CD8-positive, alpha-beta memory T cell (primary cell): ENCODE measurements at places on chromosomes 16 and 17.
A peak's percentile ranks its signal among the peaks of the same experiment; 100 is the strongest.

DNA sequence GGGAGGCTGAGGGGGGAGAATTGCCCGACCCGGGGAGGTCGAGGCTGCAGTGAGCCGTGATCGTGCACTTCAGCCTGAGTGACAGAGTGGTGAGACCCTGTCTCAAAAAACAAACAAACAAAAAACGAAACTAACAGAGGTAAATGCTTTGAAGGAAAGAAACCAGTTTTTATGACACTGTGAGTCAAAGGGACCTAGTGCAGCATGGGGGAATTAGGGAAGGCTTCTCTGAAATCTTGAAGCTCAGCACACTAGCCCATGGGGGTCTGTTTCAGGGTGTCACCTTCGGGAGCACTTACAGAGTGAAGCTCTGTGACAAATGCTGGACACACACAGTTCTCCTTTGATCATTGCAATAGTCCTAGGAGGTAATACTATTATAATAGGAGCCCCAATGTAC, 16.6 kb downstream of the ITPRIPL2 start:
- DNase-seq, result no peak

DNA sequence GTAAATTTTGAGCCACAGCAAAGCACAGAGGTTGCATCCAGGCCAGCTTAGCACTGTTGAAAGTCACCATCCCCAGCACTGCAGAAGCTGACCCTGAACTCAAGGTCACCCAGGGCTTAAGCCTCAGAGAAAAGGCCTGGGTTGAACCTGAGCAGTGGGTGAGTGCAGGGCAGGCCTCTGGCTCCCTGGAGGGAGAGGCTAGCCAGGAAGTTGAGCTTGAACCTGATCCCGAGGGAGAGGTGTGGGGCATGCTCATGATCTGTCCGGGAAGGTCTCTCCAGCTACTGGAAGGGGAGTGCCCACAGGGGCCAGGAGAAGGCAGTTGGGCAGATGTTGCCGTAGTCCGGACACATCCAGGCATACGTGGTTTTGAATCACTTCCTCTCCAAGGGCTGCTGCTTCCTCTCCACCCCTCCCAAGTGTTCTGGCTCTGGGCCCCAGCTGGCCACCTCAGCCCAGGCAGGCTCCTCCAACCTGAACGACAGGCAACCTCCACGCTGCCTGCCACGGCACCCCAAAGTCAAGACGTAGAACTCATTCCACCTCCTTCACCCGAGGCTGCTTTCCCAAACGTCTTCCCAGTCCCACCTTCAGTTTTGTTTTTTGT, 18.4 kb downstream of the CARHSP1 start:
- DNase-seq, result no peak

DNA sequence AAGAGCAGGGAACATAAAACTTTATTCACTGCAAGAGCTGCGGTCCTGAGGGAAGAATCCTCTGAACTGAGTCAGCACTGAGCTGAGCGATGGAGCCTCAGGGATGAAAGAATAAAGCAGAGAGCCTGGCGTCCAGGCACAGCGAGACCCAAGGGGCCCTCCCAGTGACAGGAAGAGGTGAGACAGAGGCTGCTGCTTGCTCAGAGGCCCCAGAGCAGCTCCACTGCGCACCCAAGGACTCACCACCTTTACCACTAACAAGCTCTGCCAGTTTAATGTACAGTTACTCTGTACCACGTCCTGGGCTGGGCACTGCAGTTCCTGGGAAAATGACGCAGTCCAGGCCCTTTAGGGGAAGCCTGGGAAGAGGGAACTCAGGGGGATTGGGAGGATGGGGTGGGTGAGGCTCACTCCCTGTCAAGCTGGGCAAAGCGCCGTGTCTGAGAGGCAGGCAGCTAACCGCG, 5.6 kb downstream of the GFAP start:
- no peak for DNase-seq

- no peak for DNase-seq
These were observed 14.8 kb downstream of the MYOCD start for GRCh38 chr17:12680407-12680897.

DNA sequence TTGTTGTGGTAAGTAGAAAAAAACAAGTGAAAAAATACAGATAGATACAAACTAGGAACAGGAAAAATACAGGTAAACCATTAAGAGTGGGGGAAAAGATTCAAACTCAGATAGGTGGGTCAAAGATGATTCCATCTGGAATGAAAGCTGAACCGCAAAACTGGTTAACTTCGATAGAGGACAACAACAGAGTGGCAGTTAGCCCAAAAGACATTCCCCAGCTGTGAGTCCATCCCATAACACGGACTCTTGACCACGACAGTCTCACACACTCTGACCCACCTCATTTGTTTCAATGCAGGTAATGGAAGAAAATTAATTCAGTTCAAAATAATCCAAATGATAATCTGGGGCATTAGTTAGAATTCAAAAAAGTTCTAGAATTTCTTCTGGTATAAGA, 13.5 kb downstream of the ELAC2 start:
- no peak for DNase-seq

- no peak for DNase-seq
These were observed 12.0 kb upstream of the PNPO start for GRCh38 chr17:47929218-47930000.

DNA sequence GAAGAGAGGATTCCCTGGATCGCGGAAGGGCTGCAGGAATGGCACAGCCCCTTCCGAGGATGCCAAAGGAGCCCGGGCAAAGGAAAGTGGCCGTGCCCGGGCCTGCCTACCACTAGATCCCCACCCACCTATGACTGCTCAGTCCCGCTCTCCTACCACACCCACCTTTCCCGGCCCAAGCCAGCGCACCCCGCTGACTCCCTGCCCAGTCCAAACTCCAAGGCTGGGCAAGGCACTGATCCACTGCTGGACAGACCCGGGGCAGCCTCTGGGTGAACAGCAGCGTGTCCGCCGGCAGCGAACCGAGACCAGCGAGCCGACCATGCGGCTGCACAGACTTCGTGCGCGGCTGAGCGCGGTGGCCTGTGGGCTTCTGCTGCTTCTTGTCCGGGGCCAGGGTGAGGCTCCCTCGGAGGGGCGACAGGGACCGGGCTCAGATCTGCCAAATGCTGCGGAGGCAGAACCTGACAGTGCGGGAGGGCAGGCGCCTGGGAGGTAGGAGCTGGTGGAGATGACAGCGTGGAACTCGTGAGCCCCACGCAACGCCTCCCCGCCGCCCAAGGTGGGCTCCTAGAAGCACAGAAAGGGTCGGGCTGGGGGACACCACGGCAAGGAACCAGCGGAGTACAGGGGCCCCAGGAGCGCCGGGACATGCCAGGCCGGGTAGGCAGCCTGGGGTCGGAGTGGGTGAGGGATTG, at the start of gene CES2:
Gene CES2, plus strand, starts transcription at position 203 of the 698 bp plus-strand sequence. Its CDS starts 120 bp downstream, at position 323.
- DNase-seq, result no peak

GRCh38 chr17:82551779-82552457, 32.4 kb downstream of the FOXK2 start:
- DNase-seq, result peak; percentile 54

DNA sequence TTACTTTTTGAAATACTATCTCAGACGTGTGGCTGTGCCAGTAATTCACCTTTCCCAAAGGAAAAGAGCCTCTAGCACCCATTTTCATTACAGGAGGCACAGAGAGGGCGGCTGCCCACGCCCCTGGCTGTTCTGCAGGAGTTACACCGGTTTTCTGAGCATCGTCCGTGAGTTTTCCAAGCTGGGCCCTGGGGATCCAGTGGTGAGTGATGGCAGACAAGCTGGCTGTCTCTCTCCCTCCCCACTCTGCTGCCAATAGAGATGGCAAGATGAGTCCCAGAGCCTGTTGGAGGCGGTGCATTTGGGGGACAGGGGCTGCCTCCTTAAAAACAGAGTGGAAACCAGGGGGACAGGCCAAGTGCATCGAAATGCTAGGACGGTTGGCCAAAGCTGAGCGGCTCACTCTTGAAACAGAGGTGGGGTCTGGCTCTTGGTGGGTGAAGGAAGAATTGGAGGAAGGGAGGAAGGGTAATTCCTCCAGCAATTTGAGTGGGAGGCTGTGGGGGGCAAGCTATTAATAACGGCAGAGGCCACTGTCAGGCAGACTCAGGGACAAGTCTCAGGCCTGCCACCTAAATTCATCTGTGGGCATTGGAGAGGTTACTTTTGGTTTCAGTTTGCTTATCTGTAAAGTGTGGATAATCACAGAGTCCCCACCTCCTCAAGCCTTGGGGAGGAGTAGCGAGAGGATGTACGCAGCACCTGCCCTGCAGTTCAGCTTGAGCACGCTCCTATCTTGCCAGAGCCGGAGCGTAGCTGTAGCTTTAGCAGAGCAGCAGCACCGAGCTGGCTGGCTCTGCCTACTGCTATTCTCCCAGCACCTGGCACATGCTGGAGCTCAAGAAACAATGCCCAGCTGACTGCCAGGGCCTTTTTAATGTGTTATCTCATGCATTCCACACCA, 7.5 kb upstream of the NOS2 start:
- peak; percentile 35 for DNase-seq

DNA sequence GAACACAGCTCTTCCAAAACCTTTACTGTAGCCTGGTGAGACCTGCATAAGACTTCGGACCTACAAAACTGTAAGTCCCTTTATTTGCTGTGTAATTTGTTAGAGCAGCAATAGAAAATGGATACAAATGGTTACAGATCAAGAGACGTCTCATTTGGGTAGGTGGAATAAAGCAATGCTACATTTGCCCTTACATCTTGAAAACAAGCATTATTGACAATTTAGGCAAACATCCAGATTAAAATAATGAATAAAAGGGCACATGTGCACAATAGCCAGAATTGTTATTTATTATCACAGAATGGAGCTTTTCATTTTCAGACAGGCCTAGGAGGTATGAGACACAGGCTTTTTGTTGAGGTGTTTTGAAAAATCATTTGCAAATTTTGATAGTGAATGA, 222.2 kb upstream of the CPHXL start:
- DNase-seq, result no peak

DNA sequence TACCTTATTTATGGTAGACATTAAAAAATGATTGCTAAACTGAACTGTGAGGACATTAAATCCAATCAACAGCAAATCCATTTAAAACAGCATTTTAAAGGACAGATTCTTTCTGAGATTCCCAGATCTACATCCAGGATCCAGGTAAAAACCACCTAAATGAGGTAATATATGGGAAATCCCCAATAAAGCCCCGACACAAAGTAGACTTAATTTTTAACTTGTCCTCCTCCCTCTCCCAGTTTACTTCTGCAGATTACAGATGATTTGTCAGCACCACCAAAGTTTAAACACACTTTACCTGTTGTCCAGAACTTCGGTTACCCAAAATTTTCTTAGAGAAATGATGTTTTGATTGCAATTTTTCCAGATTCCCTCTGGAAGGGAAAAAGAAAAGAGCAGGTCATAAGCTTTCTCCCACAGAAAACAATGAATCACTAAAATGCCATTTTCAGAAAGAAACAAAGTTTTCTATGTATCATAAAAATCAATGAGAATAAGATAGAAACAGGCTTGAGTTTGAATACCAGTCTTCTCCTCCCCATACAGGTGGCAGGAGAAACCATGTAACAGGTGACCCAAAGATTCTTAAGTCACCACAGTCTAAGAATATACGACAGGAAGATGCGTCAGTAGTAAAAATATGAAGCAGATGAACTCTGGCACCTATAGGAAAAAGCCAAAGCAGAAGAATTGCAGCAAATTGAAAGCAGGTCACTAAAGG, 22.8 kb downstream of the GJC1 start:
- no peak for DNase-seq

GRCh38 chr17:10754109-10754508, 24.3 kb upstream of the TMEM220 start:
- no peak for DNase-seq

GRCh38 chr17:27403480-27404005, 52.7 kb upstream of the KSR1 start:
- DNase-seq, result no peak

- DNase-seq, result no peak
These were observed 3.9 kb upstream of the TRIM25 start for GRCh38 chr17:56917559-56918296.

- no peak for DNase-seq
These were observed 1.9 kb downstream of the NOD2 start for GRCh38 chr16:50695017-50696000.

DNA sequence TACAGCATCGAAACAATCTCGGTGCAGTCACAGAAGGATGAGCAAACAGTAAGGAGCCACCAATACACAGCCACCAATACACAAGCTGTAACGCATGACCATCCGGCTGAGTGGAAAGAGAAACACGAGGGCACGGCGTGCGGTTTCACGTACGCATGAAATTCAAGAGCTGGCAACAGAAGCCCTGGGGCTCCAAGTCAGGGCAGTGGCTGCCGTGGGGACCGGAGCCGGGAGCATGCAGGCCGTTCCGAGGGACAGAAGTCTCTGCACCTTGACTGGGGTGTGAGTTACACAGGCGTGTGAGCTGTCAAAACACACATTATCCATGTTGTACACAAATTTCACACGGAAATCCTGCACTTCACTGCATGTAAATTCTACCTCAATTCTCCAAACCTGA, 50.6 kb upstream of the METRNL start:
- DNase-seq, result no peak

GRCh38 chr16:4767872-4768548, 1.0 kb upstream of the ZNF500 start:
- DNase-seq, result peak; percentile 10

DNA sequence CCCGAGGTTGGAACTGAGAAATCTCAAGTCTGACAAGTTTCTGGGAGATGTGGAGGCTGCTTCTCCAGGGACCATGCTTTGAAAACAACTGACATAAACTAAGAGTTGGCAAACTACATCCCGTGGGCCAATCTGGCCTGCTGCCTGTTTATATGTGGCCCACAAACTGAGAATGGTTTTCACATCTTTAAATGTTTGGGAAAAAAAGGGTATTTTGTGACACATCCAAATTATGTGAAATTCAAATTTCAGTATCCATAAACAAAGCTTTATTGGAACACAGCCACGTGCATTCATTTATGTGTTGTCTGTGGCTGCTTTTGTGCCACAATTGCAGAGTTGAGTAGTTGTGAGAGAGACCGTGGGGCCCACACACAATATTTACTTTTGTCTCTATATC, 163.8 kb upstream of the PIRT start:
- no peak for DNase-seq

DNA sequence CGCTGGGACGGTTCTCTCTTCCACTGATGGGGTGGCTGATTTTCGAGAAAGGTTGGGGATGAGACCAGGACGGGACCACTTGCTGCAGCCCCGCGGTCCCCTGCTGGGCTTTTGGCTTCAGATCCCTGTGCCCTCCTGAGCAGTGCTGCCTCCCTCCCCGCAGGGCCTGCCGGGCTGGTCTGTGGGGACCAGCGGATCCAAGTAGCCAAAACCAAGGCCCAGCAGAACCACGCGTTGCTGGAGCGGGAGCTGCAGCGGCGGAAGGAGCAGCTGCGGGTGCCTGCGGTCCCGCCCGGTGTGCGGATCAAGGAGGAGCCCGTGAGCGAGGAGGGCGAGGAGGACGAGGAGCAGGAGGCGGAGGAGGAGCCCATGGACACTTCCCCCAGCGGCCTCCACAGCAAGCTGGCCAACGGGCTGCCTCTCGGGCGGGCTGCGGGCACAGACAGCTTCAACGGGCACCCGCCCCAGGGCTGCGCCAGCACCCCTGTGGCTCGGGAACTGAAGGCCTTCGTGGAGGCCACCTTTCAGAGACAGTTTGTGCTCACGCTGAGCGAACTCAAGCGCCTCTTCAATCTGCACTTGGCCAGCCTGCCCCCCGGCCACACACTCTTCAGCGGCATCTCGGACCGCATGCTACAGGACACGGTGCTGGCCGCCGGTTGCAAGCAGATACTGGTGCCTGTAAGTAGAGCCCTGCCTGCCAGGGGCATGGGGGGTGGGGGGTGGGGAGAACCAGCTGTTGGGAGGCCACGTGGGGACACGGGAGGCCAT, 28.6 kb downstream of the POLR3E start:
- DNase-seq, result no peak
